ENCODE measurements at places on chromosomes 6 and 20.

DNA sequence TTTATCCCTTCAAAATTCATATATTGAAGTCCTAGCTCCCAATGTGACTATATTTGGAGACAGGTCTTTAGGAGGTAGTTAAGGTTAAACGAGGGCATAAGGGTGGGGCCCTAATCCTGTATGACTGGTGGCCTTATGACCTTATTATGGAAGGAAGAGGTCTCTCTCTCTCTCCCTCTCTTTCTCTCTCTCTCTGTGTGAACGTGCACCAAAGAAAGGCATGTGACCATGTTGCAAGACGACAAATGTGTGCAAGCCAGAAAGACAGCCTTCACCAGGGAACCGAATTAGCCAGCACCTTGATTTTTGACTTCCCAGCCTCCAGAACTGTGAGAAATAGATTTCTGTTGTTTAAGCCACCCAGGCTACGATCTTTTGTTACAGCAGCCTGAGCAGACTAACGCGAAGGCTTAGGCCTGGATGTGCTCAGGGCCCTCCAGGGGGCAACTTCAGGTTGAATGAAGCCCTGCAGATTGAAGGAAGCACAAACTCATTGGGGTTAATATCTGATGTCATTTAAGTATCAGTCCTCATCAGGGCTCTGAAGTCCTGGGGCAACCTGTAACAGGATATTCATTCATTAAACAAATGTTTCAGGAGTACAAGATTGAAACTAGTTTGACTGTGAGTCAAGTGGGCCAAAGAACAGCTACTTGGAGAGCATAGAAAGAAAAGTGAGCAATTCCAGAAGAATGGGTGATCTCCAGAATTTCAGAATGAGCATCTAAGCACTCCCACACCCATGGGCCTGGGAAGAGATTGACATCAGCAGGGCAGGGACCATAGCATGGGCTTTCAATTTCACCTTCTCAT is 157.4 kb upstream of the TNFAIP3 start:
- DNase-seq: no peak

DNA sequence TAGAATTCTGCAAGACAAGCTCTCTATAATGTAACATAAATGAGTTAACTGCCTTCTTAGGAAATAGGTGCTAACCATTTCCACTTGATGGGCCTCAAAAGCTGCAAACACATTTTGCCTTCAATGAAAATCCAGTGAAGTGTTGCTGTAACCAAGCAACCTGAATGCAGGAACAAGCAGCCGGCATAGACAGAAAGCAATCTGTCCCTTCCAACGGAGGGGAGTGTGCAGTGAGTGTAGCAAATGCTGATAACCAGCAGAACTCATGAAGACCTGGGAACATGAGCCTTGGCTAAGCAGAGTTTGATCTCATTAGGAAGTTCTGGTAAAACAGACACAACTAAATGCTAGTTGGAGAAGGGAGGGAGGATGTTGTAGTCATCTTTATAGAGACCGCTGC is 697.8 kb downstream of the KIF16B start:
- DNase-seq: no peak

- no peak for DNase-seq
Measured at GRCh38 chr6:51928320-51928719, 159.1 kb downstream of the PKHD1 start.

DNA sequence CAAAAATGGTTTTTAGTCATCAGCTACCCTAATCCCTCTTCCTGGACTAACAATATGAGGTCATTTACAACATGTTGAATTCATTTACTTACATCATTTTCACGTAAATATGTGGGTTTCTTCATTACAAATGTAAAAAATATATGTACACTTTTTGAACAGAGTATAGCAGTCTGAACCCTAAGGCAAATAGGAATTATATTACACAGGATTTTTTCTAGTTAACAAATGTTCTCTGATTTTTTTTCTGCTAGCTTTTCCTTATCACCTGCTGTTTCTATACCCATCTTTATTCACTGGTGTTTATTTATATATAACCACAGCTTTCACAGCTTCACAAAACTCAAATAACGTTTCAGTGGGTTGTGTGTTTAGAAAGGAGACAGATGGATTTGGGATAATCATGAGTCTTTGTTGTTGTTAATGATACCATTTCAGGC is 21.0 kb upstream of the CD2AP start:
- DNase-seq: no peak

DNA sequence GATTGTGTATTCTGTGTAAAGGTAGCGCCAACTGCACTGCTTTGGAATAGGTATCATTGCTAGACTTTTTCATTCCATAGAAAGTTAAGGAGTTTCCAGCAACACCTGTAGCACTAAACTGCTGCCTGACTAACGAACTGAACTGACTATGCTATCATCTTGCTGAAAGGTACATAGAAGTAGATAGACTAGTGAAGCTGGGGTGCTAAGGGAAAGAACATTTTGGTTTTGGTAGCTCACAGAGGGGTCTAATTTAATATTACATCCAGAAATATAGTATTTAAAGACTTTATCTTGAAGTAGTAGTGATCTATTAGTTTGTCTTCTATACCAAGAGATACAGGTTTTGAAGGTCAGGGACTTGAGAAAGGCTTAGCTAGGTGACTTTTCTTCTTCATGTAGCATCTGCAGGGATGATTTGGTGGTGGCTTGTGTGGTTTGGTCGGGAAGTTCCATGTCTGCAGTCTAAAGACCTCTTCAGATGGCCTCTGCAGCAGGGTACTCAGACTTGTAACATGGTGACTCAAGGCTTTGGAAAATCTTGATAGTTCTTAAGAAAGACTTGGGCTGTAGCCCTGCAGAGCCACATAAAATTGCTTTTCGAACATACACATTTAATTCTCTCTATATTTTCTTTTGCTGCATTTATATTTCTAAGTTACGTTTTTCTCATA is 10.2 kb downstream of the SENP6 start:
- no peak for DNase-seq

DNA sequence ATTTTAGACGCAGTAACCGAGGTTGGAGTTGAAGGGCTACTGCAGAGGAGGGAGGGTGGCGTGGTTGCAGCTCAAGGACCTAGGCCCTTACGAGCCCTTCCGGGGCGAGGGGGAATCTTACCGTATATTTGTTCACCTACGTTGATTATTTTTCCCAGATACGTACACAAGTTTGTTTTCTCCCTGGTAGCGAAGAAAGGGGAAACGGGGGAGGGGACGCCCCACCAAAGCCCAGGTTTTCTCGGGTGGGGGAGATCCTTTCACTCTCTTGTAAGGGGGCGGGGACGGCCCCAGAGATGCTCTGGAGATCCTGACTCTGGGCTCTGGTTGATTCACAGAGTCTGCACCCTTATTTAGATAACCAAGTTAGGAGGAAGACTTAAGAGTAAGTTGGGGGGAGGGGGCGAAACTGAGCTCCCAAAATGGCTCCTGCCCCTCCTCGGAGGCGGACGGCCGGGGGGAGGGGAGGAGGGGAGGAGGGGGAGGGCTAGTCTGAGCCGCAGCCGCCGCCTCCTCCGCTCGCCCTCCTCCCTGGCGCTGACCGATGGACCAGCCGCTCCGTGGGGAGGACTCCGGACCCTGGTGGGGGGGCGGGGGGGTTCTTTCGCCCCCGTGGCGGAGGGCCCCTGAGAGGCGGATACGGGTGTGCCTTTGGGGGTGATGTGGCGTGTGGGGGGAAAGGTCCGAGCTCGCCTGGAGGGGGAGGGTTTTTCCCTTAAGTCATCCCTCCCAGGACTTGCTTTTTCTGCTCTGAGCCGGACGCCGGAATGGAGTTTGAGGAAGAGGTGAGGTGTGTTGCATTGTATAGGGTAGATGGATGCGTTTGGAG is 2.2 kb downstream of the BRD2 start:
- peak; percentile 76 for DNase-seq

DNA sequence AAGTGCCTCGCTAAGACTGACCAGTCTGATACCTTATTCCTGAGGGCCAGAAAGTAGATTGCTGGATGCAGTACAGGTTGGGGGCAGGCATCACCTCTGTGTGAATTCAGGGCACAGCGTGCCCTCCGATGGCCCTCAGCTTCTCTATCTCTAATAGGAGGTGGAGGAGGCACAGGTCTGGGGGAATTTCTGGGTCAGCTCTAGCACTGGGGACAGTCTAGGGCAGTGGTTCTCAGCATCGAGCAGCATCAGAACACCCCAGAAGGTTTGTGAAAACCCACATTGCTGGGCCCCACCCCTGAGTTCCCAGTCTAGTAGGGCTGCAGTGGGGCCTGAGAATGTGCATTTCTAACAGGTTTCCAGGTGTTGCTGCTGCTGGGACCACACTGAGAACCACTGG is 166.7 kb downstream of the CDC5L start:
- DNase-seq: no peak

- no peak for DNase-seq
Measured at GRCh38 chr6:125273965-125274364, 27.8 kb downstream of the HDDC2 start.

DNA sequence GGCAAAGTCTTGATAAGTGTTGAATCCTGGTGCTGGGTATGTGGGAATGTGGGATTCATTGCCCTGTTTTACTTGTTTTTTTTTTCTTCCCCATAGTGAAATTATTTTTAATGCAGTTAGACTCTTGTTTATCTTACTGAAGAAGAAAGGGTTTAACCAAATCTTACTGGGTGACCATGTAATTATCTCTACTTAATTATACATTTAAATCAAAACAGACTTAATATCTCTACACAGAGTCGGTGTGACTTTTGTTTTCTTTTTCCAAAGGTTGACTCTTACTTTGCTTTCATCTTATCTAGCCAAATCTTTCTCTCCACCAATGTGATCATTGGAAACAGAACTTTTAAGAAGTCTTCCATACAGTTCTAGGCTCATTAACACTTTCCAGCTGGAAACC is 67.7 kb upstream of the DYNLRB1 start:
- DNase-seq: no peak

DNA sequence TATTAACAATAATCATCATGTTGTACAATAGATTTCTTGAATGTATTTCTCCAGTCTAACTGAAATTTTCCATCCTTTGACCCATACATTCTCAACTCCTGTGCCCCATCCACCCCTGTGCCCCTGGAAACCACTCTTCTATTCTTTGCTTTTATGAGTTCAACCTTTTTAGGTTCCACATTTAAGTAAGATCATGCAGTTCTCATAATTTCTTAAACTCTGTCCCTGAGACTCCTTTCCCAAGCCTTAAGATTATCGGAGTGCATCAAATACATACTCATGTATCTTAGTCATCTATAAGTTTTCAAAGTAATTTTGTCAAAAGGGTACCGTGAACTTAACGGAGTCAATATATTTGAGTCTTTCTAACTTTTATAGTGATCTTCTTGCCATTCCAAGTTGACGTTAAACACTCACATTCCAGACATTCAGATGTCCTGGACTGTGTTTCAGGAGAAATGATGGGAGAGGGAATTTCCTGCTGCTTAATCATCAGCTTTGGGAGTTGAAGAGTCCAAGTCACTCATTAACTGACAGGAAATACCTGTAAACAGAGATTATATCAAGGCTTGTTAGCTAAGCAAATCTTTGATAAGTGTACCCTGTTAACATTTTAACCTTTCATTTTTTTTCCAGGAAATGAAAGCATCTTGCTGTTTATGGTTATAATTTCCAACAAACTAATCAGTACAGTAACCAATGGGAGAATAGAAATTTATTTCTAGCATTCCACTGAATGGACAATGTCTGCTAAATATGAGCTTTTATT is 73.3 kb downstream of the ADGRG6 start:
- no peak for DNase-seq

- DNase-seq: no peak
Measured at GRCh38 chr20:42474646-42475045, 715.1 kb downstream of the PTPRT start.

- no peak for DNase-seq
Measured at GRCh38 chr20:55166063-55166462, 690.7 kb downstream of the DOK5 start.

DNA sequence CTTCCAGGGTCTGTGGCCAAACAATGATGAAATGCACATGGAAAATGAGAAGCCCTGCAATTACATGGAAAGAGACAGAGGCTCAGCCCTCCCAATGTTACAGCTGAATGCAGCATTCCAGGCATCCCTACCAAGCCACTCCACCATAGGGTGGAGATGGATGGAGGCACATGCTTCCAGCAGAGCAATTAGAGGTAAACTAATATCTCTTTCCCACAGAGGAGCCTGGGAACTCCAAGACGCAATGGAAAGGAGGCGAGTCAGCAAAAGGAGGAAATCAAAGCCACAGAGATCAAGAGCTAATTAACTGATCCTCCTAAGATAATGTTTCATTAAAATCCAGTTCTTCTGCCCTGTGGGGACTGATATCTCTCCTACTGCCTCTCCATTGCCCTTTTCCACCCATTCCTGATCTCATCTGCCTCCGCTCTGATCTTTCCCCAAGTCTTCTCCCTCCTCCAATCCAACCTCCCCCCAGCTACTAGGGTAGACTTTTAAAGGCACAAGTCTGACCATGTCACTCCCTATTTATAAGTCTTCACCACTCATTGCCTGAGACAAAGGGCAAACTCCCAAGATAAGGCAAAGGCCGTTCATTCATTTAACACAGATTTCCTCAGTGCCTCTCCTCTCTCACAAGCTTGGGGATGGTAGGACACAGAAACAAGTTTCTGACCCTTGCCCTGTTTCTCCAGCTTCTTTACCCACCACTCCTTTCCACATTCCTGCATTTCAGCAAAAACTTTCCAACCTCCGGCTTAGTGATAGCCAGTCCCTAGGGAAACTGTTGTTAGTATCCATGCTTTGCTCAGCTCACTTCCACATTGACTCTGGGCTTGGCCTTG is 14.3 kb upstream of the KCNB1 start:
- DNase-seq: no peak

GRCh38 chr6:82691997-82692396 is 328.4 kb downstream of the TPBG start:
- DNase-seq: no peak

- no peak for DNase-seq
Measured at GRCh38 chr6:31784098-31784925, 7.2 kb upstream of the VWA7 start.

DNA sequence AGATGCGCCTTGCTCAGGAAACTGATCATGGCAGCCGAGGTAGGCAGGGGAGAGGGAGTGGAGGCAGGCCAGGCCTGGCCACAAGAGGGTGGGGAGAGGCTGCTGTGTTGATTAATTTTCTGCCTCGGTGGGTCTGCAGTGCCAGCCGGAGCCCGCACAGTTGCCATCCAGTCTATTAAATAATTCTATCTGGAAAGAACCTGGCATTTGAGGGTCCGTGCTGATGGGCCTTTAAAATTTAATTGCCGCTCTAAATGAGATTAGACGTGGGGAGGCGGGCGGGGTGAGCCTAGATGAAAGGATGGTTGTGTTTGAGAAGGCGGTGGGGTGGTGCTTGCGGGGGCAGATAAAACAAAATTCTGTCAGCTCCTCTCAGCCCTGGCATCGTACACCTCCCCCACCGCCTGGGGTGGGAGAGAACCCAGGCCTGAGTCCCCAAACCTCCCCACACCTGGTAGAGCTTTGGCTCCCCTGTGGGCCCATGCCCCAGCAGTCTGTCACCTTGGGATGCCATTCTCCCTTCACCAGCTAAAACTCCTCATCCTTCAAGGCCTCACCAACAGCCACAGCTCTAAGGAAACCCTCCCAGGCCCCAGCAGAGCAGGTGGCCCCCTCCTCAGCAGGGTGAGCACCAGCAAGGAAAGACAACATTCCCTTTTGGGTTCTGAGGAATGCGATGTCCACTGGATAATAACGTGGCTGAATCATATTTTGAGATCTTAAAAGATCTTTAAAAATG is 167.3 kb downstream of the GRM4 start:
- no peak for DNase-seq

Data from mesothelial cell of epicardium (in vitro differentiated cells).